ENCODE measurements at places on chromosomes 2 and 18. TPM values are rescaled to one million over a fixed set of nuclear protein-coding genes. Genes with fewer than 3 reads are reported as not detected.

The CXCR4 gene
- total RNA-seq, result 200 TPM

- no peak for DNase-seq
- H3K4me1 ChIP-seq, result peaks cover 30% of the 10 kb centered on the region
- peaks cover 4% of the 10 kb centered on the region for H3K36me3 ChIP-seq
- no peak overlapping the region for H3K4me3 ChIP-seq
- no peaks in the 10 kb centered on the region for H3K27me3 ChIP-seq
These were observed 87.1 kb upstream of the ZNF397 start for GRCh38 chr18:35153609-35154272.

- no peak overlapping the region for H3K4me3 ChIP-seq
- peaks cover 8% of the 10 kb centered on the region for H3K4me1 ChIP-seq
- H3K36me3 ChIP-seq, result no peaks in the 10 kb centered on the region
- no peaks in the 10 kb centered on the region for H3K27me3 ChIP-seq
These were observed 172.9 kb downstream of the FMNL2 start for GRCh38 chr2:152507907-152508306.

The GAREM2 gene
- total RNA-seq, result 3.1 TPM

The GALNT14 gene
- total RNA-seq, result 7.9 TPM

DNA sequence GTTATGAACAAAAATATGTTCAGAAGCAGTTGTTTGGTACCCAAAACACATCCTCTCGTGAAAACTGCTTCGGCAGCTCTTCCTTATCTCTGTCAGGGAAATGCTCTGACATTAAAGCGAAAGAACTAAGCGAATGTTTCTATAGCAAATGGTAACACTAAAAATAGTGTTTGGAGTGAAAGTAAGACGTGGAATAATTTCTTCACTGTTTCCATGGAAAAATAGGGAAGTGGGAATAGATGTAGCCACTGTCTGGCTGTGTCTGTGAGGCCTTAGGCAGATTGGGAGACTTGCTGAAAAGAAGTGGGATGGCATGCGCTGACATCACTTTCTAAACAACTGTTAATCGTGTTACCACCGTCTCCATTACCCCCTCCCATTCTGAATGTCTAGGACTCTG lies 11.5 kb upstream of the CRACDL start:
- H3K4me3 ChIP-seq, result no peak overlapping the region
- peaks cover 33% of the 10 kb centered on the region for H3K27me3 ChIP-seq
- no peaks in the 10 kb centered on the region for H3K4me1 ChIP-seq

DNA sequence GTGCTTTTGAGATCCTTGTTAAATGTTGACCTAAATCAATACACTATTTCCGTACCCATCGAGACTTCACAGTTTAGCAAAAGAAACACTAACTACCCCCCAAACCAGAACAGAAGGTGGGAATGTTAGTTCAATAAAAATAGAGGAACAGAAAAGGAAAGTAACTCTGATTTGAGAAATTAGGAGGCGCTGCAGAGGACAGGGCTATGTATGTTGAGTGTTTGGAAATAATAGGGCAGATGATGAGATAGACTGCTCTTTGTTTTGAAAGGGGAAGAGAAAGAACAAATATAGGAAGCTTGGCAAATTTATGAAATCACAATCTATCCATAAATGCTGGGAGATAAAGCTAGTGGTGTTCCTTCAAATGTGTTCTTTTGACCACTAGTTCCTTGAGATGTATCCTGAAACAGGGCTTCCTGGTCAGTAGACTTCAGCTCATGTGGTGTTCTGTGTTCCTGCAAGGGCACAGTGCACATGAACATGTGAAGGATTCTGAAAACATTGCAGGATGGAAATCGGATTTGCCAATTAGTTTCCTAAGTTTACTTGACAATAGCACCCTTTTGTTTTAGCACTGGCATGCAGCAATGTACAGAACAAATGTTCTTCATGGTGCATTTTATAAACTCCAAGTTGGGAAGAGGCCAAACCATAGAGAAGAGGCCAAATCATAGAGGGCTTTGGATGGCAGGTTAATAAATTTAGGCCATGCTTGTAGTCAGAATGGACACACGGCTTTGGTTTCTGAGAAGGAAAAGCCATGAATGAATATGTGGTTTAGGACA lies 39.8 kb downstream of the RHBDD1 start:
- no peak overlapping the region for H3K4me3 ChIP-seq
- no peak for DNase-seq

The SLC11A1 gene
- 0.93 TPM for total RNA-seq

- H3K4me3 ChIP-seq, result no peak overlapping the region
- no peaks in the 10 kb centered on the region for H3K4me1 ChIP-seq
- H3K27ac ChIP-seq, result no peak overlapping the region
These were observed 43.8 kb downstream of the CDH19 start for GRCh38 chr18:66560094-66560493.

DNA sequence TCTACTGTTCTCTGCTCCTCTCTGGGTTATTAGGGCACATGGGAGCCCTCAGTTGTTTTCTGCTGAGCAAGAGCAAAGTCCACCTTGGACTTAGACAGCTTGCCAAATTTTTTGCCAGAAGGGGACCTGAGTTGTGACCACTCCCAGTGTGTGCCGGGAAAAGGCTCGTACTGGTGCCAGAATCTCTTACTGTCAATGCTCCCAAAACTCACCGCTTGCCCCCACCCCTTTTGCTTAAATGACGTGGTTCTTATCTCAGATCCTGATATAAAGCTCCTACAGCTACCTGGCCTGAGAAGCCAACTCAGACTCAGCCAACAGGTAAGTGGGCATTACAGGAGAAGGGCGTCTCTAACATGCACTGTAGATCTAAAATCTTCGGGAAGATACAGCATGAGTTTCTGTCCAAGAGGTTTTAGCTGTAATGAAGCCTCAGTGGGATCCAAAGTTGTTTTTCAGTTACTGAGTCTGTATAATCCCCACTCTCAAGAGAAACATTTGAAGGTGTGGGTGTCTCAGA lies at the start of gene REG1A:
TSS of gene REG1A (plus strand) at position 295 of the 520 bp plus-strand sequence. CDS start 374 bp downstream, outside the sequence.
- H3K27me3 ChIP-seq, result no peaks in the 10 kb centered on the region
- H3K36me3 ChIP-seq, result no peaks in the 10 kb centered on the region
- H3K4me3 ChIP-seq, result no peak within 1 kb of the TSS
- DNase-seq, result no peak

- no peaks in the 10 kb centered on the region for H3K36me3 ChIP-seq
- peaks cover 2% of the 10 kb centered on the region for H3K27me3 ChIP-seq
- no peak for DNase-seq
- H3K4me1 ChIP-seq, result no peaks in the 10 kb centered on the region
- H3K4me3 ChIP-seq, result no peak overlapping the region
These were observed 34.1 kb downstream of the AGAP1 start for GRCh38 chr2:235527806-235528469.

The CHST10 gene
- total RNA-seq, result 19.8 TPM

DNA sequence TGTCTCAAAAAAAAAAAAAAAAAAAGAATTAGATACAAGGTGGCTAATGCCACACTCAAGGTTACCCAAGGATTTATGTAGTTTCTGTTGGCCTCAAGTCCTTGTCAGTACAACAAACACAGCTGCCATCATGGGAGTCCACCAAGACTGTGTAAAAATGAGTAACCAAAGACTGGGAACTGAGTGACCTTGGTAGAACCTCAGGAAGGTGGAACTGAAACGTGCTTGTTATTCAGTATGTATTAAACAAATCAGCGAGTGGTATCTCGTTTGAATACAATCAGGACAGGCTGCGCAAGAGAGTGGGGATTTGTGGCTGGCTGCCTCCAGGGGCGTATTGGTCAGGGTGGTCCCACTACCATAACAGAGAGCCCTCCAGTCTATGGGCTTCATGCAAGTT lies 1.6 kb upstream of the SFTPB start:
- no peak overlapping the region for H3K4me3 ChIP-seq
- H3K4me1 ChIP-seq, result peaks cover 12% of the 10 kb centered on the region
- DNase-seq, result no peak
- no peaks in the 10 kb centered on the region for H3K36me3 ChIP-seq
- H3K27ac ChIP-seq, result no peak overlapping the region

- no peak overlapping the region for H3K27ac ChIP-seq
- H3K4me1 ChIP-seq, result no peaks in the 10 kb centered on the region
- no peak for DNase-seq
- no peak overlapping the region for H3K4me3 ChIP-seq
- H3K36me3 ChIP-seq, result peaks cover 34% of the 10 kb centered on the region
These were observed 570.6 kb downstream of the ZEB2 start for GRCh38 chr2:143949121-143949848.

DNA sequence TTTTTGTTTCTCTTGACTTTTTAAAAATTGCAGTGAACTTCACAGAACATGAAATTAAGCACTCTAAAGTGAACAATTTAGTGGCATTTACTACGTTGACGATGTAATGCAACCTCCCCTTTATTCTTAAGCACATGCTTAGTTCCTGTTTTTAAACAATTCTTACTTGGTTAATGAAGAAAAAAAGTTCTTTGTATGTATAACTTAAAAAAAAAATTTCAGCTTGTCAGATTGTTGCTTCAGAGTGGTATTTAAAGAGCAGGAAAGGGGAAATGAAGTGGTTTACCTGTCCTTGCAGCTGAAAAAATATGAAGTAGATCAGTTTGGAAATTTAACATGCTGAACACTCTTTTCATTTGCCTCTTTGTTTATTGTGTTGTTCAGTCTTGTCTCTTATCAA lies 95.7 kb upstream of the RASGRP3 start:
- no peaks in the 10 kb centered on the region for H3K36me3 ChIP-seq
- no peaks in the 10 kb centered on the region for H3K27me3 ChIP-seq
- no peak overlapping the region for H3K4me3 ChIP-seq
- DNase-seq, result no peak
- H3K27ac ChIP-seq, result no peak overlapping the region

DNA sequence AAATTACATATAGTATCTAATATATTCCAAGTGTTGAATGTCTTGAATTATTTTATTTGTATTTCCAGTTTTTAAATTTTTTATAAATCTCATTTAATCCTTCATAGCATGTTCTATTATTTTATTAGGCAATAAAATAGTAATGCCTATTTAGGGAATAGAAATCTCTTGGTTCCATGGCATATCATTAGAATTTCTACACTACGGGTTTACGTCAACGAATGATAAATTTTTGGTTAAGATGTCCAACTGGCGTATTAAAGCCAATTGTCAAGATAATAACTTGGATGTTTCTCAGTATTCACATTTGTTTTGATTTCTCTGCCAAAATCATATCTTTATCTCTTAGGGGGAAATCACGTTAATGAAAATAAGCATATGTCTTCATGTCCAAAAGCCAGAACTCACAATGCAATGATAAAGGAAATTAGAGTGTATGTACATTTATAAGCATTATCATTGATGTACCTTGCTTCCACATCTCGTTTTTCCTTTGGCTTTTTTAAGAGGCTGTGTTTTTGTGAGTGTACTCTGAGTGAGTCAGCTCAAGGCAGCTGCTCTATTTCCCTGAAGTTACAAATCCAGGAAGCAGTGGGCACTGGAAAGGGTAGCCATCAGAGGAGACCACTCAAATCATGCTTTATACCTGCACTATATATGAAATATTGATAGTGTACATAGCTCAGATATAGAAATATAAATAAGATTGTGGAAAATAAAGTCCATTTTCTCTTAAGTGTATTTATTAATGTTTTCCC lies 115.8 kb upstream of the PDE1A start:
- no peak for DNase-seq
- H3K27ac ChIP-seq, result no peak overlapping the region
- H3K27me3 ChIP-seq, result no peaks in the 10 kb centered on the region
